Activated CD8-positive, alpha-beta T cell treated with anti-CD3 and anti-CD28 coated beads, Interleukin-2, amount 10 ng/mL, durations not matched to agents 7 days and 5 days (primary cell): ENCODE measurements at places on chromosomes 4 and X. TPM values are rescaled to one million over a fixed set of nuclear protein-coding genes. Genes with fewer than 3 reads are reported as not detected.

The SRPX2 gene
- not detected for total RNA-seq

The FABP2 gene
- total RNA-seq = not detected

The PHOX2B gene
- total RNA-seq = not detected

The ARHGEF38 gene
- total RNA-seq = not detected

The PARM1 gene
- total RNA-seq = not detected

The MAGEB2 gene
- not detected for total RNA-seq

The HSFX2 gene
- total RNA-seq = not detected

The GLUD2 gene
- 0.60 TPM for total RNA-seq

The MAGEC2 gene
- total RNA-seq = not detected
